ENCODE measurements at places on chromosomes 4 and X.

- DNase-seq, result no peak
These were observed 22.0 kb downstream of the RGS12 start for GRCh38 chr4:3314706-3315260.

GRCh38 chrX:19389227-19389845 lies 45.6 kb downstream of the PDHA1 start:
- no peak for DNase-seq

DNA sequence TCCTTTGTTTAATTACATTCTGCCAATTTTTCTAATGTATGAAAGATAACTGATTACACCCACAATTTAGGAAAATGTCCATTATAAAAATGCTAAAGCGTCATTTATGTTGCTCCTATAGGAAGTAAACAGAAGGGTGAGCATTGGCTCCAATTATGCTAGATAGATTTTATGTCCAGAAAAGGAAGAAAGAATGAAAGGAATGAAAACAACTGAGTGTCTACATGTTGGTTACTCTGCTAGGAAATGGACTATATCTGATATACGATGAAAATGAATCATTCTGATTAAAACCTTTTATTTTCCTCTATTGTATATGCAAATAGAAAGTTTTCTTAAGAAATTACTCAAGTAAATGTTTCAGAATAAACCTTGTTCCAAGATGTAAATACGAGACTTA lies 1.6 kb downstream of the ENAM start:
- no peak for DNase-seq

DNA sequence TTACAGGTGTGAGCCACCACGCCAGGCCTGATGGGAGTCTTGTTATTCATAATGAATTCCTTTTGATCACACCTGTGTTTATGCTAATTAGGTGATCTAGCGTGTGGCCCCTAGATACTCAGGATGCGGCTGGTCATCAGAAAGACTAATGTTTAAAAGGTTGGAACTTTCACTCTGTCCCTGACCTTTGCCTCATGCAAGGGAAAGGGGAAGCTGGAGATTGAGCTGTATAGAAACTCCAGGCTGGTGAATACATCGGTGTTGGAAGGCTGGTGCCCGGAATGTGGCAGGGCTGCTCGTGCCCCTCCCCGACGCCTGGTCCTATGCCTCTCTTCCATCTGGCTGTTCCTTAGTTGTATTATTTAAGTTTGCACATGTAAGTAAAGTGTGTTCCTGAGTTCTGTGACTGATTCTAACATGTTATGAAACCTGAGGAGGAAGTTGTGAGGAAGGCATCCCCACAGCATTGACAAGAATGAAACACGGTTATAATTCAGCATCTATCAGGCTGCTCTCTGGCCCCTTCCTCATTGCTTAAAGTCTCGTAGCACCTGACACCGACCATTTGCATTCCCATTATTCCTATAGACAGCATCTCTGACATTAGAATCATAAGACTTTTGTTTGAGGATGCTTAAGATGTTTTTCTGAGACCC lies 28.9 kb downstream of the CASP3 start:
- DNase-seq, result no peak

GRCh38 chrX:153818571-153819383 lies 11.6 kb downstream of the PDZD4 start:
- DNase-seq, result no peak

- DNase-seq, result no peak
These were observed at the start of gene BST1 for GRCh38 chr4:15702941-15703403. Gene BST1 (plus strand): TSS chr4:15703065. CDS start chr4:15703145, 80 bp downstream.

DNA sequence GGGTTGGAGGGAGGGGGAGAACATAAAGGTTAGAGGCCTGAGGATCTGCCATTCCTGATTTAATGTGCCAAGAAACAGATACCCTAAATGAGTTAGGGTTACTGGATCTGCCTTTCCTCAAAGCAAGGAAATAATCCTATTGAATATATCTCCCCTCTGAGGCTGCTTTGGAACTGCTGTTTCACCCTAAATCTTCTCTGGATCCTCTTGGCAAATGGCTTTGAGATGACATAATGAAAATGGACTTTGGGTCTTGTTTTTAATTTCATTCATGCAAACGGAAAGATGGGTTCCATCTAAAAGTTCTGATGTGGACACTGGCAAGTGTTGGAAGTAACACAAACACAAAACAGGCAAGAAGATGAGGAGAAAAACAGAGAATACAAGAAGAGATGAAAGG lies 23.0 kb upstream of the MAOA start:
- no peak for DNase-seq

DNA sequence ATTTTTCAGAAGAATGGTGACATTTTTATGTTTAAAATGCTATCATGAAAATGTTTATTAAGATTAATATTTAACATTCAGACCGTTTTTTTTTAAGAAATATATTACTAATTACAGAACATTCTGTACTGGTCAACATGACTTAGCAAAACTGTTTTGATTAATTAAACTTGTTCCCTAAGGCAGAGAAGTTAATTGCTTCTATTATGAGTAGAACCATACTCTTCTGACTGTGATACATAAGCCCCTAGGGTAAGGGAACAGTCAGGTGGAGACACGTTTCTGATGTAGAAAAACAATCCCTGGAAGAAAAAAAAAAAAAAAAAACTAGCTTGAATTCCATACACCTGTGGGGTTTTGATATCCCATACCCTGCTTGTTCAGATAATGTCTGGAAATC lies 97.4 kb downstream of the GPM6A start:
- no peak for DNase-seq

- no peak for DNase-seq
These were observed 318.7 kb downstream of the CAMK2D start for GRCh38 chr4:113442826-113443225.

- no peak for DNase-seq
These were observed at the start of gene IL13RA2 for GRCh38 chrX:115017455-115017854. Gene IL13RA2 (minus strand): TSS chrX:115017616. CDS start chrX:115017269, 347 bp downstream.

DNA sequence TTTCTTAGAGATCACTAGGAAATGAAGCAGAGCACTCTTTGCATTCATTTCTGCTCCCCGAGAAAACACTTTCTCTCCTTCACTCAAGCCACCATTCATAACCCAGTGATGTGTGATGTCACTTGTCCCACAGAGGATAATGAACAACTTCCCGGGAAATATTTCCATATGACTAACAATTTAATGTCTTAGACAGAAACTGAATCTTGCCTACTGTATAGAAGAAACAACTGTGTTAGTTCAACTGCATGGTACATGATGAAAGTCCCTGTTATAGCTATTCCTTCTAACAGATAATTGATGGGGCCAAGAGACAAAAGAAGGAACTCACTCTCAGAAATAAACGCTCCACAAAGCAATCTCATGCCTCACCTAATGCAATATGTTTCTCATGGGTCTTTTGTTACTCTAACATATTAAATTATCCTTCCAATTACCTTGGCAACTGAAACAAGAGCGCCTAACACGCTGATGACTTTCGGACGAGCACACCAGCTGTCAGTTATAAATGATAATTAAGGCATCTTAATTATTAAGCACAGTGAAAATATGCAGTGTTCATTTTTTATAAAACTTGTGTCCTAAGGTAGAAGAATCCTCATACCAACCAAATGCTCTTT lies 113.7 kb upstream of the TLR3 start:
- no peak for DNase-seq

- DNase-seq, result no peak
These were observed 4.0 kb downstream of the HERC6 start for GRCh38 chr4:88382621-88383020.

- DNase-seq, result no peak
These were observed 5.3 kb downstream of the SLC16A2 start for GRCh38 chrX:74426615-74427014.

DNA sequence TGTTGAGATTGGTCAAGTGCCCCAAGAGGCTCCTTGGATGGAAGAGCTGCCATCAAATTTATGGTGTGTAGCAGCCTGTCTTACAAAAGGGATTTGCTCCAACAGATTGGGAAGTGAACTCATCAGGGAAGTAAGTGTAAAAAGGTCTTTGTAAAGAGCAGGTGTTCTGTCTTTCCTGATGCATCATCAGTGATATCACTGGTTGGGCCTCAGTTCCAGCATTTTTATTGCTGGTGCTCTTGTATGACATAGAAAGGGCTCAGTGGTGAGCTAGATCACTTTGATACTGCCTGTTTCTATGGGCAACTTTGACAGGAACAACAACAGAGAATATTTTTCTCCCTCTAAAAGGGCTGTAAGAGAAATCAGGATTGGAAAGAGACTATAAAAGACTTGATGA lies 8.7 kb upstream of the GABRE start:
- DNase-seq, result no peak

DNA sequence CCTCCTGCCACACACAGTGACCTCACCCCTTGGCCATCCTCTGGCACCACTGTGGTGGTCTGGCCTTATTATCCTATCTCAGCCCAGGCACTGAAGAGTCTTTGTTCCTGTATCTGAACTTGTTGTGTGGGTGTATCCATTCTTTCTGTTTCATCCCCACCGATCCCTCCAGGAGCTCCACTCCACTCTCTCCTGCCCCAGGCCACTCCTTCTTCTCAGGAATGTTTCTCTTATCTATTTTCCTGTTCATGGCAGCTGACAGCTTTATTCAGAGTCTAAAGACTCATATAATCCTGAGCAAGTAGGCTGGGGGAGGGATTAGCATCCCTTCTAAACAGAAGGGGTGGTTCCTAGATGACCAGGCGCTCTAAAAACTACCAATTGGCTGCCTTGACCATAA lies 150.0 kb downstream of the ANAPC10 start:
- no peak for DNase-seq

DNA sequence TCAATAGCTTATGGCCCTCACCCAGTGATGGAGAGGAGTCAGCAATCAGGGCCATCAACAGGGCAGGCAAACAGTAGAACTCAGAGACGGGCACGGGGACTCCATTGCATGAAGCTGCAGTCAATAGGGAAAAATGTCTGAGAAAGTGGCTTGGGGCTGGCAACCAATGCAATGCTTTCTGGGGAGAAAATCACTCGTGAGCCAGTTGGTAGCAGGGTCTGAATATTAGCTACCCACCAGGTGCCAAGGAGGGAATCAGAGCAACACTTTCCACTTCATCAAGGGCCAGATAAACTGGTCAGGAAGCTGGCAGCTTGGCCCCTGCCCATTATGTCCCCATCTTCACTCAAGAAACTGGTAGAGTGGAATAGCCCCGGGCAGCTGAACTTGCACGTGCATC lies 80.7 kb downstream of the STARD8 start:
- DNase-seq, result no peak

- DNase-seq, result no peak
These were observed 32.0 kb upstream of the MGST2 start for GRCh38 chr4:139633661-139634060.

GRCh38 chrX:118761939-118762707 lies 34.7 kb downstream of the IL13RA1 start:
- no peak for DNase-seq

GRCh38 chrX:124113621-124114600 lies 152.4 kb downstream of the STAG2 start:
- DNase-seq, result no peak

GRCh38 chr4:77734928-77735327 lies 84.2 kb downstream of the CNOT6L start:
- DNase-seq, result peak; percentile 86

- peak; percentile 17 for DNase-seq
These were observed 259.2 kb downstream of the GPC3 start for GRCh38 chrX:133726211-133726630.

DNA sequence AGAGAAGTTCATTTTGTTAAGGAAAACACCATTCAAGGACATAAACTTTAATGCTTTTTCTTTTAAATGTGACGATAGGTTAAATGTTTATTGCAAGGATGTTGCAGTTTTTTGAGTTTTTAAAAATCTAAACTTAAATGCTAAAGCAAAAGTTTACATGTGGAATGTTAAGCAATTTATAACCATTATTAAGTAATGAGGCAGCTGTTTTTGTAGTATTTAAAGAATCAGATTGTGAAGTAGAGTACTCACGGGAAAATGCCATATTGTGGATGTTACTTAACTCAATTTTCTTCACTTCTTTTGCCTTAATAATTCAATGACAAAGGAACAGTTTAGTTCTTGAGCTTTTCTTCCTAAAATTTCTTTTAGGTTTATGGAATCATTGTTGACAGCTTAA lies 43.5 kb downstream of the UBE2K start:
- no peak for DNase-seq

DNA sequence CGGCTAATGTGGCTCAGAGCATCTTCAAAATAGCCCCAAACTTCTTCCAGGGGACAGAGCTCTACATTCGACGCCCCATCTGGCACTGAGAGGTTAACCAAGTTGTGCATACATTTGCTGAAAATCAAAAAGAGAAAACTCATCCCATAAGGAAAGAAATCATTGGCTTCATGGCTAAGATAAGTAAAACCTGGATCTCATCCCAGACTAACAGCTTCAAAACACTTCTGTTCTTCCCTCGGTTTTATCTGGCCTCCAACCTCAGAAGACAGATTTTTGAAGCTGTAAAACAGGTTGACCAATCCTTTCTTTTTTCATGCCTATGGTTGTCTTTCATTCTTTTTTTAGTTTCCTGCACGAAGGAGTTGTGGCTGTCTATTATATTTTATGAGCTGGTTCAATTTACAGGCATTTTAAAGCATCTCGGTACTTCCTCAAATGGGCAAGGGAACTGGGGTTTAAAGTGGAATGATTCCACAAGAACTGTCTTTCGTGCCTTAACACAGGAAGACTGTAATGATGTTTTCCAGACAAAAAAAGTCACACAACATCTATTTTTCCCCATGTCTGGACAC lies 107.6 kb downstream of the DLG3 start:
- DNase-seq, result no peak

DNA sequence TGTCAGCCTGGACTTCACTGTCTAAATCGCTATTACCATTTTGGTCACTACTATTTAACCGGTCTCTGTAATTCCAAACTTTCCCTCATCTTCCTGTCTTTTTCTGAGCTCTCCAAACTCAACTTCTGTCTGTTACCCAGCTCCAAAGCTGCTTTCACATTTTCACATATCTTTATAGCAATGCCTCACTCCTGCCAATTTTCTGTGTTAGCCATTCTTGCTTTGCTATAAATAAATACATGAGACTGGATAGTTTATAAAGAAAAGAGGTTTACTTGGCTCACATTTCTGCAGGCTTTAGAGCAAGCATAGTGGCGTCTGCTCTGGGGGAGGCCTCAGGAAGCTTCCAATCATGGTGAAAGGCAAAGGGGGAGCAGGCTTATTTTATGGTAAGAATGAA lies 368.3 kb upstream of the GNPDA2 start:
- no peak for DNase-seq

- DNase-seq, result no peak
These were observed 53.2 kb upstream of the TNIP3 start for GRCh38 chr4:121217351-121217750.

GRCh38 chrX:132718431-132718958 lies 229.7 kb upstream of the MBNL3 start:
- DNase-seq, result no peak

DNA sequence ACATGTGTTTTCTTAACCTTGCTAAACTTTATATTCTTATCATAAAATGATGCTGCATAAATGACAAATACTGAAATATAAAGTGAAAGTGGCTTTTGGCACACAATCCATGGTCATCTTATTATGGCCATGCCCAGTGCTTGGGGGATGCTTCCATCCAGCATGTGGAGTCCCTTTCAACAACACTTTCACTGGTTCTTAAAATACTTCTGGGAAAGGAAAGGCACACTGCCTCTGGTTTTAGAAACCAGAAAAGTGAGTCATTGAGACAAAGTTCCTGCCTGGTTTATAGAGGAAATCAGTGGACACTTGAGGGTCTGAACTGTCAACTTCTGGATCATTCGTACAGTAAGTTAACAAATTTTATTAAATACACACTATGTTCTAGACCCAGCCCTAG lies 248.0 kb upstream of the ADAMTS3 start:
- DNase-seq, result no peak
